Activated CD4-positive, alpha-beta memory T cell treated with anti-CD3 and anti-CD28 coated beads for 36 hours (primary cell): ENCODE measurements at places on chromosomes 3 and 15.

- DNase-seq: no peak
These were observed 9.0 kb downstream of the ACP3 start for GRCh38 chr3:132326251-132326650.

DNA sequence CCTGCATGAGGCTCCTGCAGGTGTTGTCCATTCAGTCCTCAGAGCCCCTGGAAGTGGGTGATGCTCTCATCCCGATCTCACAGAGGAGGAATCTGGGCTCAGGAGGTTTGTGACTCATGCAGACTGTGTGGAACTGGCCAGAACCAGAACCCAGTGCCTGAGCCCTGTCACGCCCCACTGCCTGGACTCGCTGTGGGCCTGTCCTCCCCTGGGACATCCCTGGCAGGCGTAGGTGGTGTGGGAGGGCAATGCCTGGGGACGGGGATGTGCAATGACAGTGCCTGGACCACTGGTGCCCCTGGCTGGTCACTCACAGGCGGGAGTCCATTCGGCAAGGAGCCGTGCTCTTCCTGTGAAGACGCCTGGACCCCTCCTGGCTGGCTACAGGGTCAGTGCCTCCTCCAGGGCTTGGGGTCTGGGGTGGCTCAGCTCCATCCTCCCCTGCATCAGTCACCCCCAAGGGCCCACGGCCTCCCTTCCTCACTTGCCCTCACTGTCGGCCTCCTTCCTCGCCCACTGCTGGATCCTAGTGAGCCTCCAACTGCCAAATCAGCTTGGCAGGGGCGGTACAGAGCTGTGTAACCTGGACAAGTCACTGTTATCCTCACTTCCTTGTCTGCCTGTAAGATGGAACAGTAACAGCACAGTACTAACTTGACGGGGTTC, 14.9 kb downstream of the PSTPIP1 start:
- DNase-seq: no peak

- no peak for DNase-seq
These were observed 223.4 kb upstream of the SLCO3A1 start for GRCh38 chr15:91630090-91630489.

GRCh38 chr15:63195569-63196015, 6.2 kb downstream of the RAB8B start:
- DNase-seq: no peak

GRCh38 chr3:2568156-2568555, 469.5 kb downstream of the CNTN4 start:
- DNase-seq: no peak

GRCh38 chr3:135792858-135793475, 172.6 kb upstream of the PPP2R3A start:
- no peak for DNase-seq

DNA sequence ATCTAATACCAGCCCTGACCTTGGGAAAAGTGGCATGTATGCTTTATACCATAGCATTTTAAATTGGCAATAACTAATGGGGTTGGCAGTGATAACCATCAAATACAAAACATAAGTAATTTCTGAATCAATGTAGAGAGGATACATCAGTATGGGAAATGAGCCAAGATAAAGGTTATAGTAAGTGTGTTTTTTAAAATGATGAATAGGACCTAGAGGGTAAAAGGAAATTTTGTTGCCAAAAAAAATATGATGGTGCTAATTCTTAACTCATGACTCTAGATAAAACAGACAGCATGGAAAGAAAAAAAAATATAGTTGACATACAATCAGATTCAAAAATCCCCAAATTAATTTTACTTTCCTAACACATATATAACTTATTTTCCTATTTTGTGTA, 75.4 kb upstream of the ROBO1 start:
- no peak for DNase-seq

- DNase-seq: no peak
These were observed 248.3 kb downstream of the CGGBP1 start for GRCh38 chr3:87810452-87811016.

- peak; percentile 72 for DNase-seq
These were observed 18.7 kb downstream of the ZNF80 start for GRCh38 chr3:114218578-114219185.

- DNase-seq: no peak
These were observed 27.6 kb upstream of the VILL start for GRCh38 chr3:37963016-37963415.

DNA sequence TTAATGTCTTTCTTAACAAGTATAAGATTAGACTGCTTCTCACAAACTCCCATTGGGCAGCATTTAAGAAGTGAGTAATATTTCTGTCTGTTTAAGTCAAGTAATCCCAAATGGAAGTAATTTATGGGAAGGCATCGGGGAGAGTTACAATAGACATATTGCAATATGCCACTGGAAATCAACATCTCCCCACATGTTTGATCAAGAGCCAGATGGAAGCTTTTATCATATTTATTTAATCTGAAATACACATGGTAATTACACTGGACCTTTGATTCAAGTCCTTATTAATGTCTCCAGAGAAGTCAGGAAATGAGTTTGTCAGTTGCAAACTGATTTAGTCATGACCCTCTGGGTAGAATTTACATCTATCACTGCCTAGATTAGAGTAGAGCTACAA, 943.8 kb downstream of the VGLL3 start:
- no peak for DNase-seq

- peak; percentile 60 for DNase-seq
These were observed 44.0 kb downstream of the ZBTB38 start for GRCh38 chr3:141412087-141412935.

GRCh38 chr3:190130037-190130436, 9.3 kb upstream of the P3H2 start:
- no peak for DNase-seq

- DNase-seq: no peak
These were observed 409.4 kb upstream of the PPP2R3A start for GRCh38 chr3:135556174-135556573.
